ENCODE measurements at places on chromosomes 16 and 17.

DNA sequence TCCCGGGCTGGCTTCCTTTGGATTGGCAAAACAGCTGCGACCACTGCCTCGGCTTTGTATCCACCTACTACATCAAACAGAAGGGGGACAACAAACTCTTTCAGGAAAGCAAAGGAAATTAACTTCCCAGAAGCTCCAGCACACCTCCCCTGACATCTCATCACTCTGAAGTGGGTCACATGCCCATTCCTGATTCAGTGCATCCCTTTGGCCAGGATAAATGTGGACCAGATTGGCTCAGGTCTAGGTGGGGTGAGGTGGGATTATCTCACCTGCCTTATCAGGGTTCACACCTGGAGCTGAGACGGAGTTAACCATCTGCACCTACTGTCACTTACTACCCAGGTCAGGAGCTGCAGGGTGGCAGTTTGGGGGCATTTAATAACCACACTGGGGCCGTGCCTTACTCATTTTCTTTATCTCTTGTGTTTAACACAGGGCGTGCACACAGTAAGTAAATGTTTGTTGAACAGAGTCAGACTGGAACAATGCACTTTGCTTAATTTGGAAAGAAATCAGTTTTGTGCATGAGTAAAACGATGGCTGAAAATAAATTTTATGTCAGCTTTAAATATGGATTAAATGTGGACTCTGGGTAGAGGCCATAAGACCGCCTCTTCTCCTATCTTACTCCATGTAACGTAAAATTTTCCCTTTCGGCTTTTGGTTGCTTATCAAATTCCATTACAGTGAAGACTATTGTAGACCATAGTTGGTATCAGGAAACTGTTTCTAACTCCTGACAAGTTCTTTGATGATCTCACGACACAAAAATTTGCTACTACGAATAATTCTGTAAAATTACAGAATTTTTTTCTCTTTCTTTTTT is 36.0 kb downstream of the IQCK start:
- DNase-seq: no peak

GRCh38 chr17:17681744-17682292 is 560 bp downstream of the RAI1 start:
- DNase-seq: no peak

DNA sequence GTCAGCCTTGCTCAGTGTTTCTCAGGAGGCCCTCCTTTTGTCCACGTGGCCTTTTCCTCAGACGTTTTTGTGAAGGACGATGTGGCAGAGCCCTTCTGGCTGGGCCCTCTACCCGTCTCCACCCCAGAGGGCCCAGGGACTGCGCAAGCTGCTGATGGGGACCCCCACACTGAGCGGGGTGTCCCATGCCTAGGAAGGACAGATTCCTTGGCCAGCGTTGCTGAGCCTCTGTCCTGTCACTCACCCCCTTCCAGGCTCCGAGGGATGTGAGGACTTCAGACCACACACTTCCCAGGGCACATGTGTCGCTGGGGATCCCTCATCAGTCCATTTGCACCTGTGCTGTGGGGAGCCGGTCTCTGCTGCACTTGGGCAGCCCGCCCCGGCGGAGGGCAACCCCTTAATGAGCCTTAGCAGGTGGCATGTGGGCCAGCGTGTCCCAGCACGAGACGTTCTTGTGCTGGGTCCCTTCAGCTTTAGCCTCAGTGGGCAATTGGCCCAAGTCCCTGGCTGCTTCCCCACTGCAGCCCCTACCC is 48.3 kb downstream of the NT5M start:
- no peak for DNase-seq

GRCh38 chr17:6523330-6523729 is 33.0 kb downstream of the PITPNM3 start:
- no peak for DNase-seq

DNA sequence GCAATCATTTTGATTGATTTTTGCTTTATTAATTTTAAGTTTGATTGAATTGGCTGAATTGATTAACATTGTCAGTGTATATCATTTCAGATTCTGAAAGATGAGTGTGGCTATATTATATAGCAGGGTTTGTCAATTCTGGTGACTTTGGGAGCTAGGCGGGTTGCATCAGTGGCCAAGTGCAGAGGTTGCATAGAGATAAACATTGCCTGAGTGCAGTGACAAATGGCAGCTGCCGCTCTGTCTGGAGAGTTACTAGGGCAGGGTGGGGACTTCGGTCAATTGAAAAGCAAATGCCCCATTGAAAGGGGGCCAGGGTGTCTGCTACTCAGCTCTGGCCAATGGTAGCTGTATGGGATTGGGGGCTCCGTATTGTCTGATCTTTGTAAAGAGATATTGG is 12.7 kb downstream of the SYT17 start:
- no peak for DNase-seq

GRCh38 chr17:17981330-17981729 is 8.7 kb downstream of the DRC3 start:
- no peak for DNase-seq

DNA sequence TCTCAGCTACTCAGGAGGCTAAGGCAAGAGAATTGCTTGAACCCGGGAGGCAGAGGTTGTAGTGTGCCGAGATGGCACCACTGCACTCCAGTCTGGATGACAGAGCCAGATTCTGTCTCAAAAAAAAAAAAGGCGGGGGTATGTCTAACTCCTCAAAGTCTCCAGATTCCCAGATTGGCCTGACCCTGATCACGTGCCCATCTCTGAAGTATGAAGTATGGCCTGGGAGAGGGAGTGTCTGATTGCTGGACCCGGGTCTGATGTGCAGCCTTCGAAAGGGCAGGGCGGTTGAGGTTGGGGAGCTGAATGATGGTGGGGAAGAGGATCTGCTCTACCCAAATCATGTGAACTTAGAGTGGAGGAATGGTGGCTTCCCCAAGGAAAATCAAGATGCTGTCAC is 17.3 kb upstream of the AQP8 start:
- no peak for DNase-seq

DNA sequence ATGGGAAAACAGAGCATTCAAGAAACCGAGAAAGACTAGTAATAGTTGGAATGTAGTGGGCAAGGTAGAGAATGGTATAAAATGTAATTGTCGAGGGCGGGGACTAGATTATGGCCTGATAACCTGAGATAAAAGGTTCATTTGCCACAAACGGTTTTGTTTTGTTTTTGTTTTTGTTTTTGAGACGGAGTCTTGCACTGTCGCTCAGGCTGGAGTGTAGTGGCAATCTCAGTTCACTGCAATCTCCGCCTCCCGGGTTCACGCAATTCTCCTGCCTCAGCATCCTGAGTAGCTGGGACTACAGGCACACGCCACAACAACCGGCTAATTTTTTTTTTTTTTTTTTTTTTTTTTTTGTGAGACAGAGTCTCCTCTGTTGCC is 1.4 kb downstream of the NEK8 start:
- no peak for DNase-seq

- DNase-seq: no peak
Observed at GRCh38 chr17:65154770-65155589, 17.8 kb downstream of the RGS9 start.

DNA sequence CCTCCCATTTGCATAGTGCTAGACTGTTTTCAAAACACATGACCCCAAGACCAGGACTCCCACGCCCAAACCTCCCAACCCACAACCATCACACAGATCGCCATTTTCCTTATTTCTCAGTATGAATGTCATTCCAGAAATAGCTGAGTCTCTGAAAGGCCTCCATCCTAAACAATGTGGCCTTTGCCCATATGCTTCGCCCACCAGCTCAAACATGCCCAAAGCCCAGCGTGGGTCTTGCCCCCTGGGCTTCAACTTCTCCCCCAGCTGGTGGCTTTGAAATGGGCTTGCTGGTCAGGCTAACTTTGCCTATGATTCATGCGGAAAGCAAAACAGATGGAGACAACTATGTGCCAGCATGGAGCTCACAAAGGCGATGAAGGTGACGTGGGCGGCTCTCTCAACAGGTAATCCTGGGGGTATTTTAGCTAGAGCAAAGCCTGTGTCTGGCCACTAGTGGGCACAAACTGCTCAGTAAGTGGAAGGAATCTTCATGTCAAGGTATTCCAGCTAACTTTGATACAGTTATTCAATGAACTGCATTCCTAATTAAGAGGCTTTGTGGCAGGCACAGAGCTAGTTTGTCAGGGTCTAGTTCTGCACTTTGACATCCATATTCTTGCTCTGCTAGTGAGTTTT is 17.1 kb downstream of the PMP22 start:
- DNase-seq: no peak

- DNase-seq: no peak
Observed at GRCh38 chr17:50365649-50366393, 7.2 kb downstream of the MRPL27 start.

- no peak for DNase-seq
Observed at GRCh38 chr16:27381236-27381635, 20.7 kb upstream of the IL21R start.

- DNase-seq: no peak
Observed at GRCh38 chr17:74763565-74764387, 12.4 kb downstream of the NAT9 start.

DNA sequence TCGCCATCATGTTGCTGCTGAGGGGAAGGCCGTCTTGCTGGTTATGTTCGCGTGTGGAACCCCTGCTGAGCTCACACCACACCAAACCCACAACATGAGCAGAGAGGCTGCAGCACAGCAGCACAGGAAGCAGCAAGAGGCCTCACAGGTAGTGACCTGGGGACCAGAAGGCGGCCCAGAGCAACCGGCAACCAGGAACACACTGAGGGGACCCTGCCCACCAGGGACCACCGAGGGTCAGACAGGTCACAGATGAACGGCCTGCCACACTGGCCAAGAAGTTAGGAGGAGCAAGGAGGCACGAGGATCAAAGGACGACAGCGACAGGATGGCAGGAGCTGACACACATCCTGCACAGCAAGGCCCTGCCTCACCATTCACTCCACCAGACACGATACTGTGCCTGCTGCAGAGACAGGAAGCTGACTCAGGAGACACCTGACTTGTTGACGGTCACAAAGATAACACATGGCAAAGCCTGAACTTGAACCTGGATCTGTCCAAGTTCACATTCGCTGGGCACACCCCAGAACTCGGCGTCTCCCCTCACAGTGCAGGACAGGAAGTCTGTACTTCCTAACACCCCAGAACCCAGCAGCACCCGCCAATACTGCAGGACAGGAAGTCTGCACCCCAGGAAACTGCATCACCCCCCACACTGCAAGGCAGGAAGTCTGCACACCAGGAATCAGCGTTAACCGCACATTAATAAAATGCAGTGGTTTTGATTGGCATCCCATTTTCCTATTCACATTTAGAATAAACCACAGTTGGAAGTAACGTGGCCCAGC is 98.5 kb downstream of the ZNF778 start:
- DNase-seq: peak; percentile 80

- DNase-seq: no peak
Observed at GRCh38 chr17:65666876-65667321, 105.5 kb upstream of the AXIN2 start.

DNA sequence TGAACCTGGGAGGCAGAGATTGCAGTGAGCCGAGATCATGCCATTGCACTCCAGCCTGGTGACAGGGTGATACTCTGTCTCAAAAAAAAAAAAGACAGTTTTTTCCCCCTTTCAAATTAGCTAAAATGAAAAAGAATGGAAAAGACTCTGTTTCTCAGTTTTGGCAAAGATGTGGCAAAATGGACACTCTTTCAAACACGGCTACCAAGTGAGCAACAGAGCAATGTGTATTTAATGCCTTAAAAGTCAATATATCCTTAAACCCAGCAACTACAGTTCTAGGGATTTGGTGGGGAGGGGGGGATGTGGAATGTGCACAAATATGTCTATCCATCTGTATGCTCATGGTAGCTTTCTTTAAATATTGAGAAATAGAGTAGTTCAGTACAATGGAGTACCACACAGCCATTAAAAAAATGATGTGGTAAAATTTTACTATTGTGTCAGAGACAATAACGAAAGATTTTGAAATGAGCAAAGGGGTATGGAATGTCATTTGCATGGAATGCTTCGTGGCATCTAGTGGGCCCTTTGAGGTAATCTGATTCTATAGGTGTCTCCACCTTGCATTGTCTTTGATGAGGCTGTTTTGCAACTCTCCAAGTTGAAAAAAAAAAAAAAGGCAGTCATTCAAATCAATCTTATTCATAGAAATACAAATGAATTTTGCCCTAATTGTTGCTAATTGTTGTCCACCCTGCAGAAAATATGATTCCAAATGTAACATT is 108.1 kb downstream of the AXIN2 start:
- DNase-seq: no peak

- no peak for DNase-seq
Observed at GRCh38 chr16:53995378-53995777, 291.2 kb downstream of the IRX3 start.

GRCh38 chr16:85698935-85699558 is 10.3 kb upstream of the GINS2 start:
- DNase-seq: no peak

DNA sequence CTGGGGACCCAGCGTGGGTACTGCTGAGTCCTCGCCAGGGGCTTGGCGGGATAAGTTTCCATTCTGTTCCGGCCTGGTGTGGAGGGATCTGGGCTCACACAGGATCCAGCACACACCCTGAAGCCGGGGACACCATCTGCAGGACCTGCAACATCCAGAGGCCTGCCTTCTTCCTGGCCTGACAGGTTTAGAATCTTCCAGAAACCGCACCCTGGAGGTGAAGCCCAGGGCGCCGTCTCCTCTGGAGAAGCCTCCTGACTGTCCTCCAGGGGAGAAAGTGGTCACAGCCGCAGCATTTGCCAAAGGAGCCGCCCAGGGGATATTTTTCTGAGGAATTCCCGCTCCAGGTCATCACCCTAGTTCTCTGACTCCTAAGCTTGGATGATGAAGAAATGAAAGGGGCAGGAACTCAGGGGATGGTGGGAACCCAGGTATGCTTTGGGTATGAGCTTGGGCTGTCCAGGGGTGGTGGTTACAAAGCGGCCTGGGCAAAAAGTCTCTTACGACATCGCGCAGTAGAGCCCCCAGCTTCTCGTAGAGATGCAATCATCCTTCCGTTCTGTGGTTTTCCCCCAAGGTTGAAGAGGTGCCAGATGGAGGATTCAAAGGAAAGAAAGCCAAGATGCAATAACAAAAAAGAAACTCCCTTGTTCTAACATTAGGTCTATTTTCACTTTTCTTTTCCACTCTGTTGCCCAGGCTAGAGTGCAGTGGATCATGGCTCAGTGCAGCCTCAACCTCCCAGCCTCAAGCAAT is 9.1 kb upstream of the CRISPLD2 start:
- peak; percentile 35 for DNase-seq

DNA sequence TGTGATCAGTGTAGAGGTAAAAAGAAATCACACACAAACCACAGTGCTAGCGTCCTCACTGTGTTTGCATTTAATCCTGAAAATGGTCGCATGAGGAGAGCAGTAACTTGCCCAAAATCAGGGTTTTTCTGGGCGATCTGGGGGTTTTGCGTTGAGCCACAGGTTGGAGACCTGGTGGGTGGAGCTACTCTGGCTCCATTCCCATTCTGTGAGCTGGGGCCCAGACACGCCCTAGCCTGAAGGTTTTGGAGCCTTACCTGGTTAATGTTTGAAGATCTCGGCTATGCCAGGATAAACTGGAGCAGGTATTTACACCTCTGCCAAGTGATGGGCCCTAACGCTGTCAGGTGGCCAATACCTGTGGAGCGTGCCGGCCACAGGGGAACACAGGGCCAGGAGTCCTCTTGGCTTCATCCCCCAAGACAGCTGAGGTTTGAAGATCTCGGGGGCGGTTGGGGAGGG is 48.4 kb downstream of the MPRIP start:
- no peak for DNase-seq
